ENCODE measurements at places on chromosomes 16 and 17.
A peak's percentile ranks its signal among the peaks of the same experiment; 100 is the strongest.

- H3K36me3 ChIP-seq: no peaks in the 10 kb centered on the region
- no peaks in the 10 kb centered on the region for H3K27me3 ChIP-seq
- H3K4me1 ChIP-seq: no peaks in the 10 kb centered on the region
- no peak for DNase-seq
- H3K27ac ChIP-seq: no peak overlapping the region
- H3K4me3 ChIP-seq: no peak overlapping the region
Observed at GRCh38 chr17:36019423-36019822, 1.7 kb upstream of the CCL23 start.

- no peaks in the 10 kb centered on the region for H3K4me1 ChIP-seq
- peak overlapping the region; percentile 97 for H3K4me3 ChIP-seq
- H3K27me3 ChIP-seq: no peaks in the 10 kb centered on the region
Observed at GRCh38 chr17:68512960-68513474, 787 bp downstream of the PRKAR1A start.

GRCh38 chr16:86922311-86922710 lies 344.0 kb downstream of the FOXL1 start:
- H3K27me3 ChIP-seq: no peaks in the 10 kb centered on the region
- DNase-seq: no peak
- peaks cover 3% of the 10 kb centered on the region for H3K36me3 ChIP-seq
- no peak overlapping the region for H3K4me3 ChIP-seq
- no peaks in the 10 kb centered on the region for H3K4me1 ChIP-seq

GRCh38 chr17:19495828-19496528 lies 37.7 kb upstream of the SLC47A1 start:
- no peak overlapping the region for H3K27ac ChIP-seq
- DNase-seq: peak; percentile 12
- 0 out of 2 replicates have a peak, but pooled peaks cover 3% of the 10 kb centered on the region for H3K4me1 ChIP-seq
- no peaks in the 10 kb centered on the region for H3K27me3 ChIP-seq
- 0 out of 2 replicates have a peak, but pooled peaks cover 4% of the 10 kb centered on the region for H3K36me3 ChIP-seq

DNA sequence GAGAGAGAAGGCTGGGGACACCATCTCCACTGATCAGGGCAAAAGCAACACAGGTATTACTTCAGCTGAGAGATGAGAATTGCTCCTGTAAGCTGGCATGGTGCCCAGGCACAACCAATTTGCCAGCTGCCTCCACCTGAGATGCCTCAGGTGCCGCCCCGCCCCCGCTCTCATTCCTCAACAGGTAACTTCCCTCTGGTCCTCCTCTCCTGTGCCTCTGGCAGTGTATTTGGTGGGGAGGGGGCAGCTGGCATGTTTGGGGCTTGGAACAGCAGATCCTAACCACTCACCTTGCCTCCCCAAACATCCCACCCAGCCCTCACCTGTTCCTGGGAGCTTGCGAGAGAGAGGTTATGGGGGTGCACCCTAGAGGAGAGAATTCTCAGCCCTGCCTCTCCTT lies 2.9 kb upstream of the SRCIN1 start:
- peak; percentile 69 for DNase-seq
- peaks cover 8% of the 10 kb centered on the region for H3K36me3 ChIP-seq
- H3K27ac ChIP-seq: peak overlapping the region; percentile 19
- peaks cover 13% of the 10 kb centered on the region for H3K27me3 ChIP-seq

DNA sequence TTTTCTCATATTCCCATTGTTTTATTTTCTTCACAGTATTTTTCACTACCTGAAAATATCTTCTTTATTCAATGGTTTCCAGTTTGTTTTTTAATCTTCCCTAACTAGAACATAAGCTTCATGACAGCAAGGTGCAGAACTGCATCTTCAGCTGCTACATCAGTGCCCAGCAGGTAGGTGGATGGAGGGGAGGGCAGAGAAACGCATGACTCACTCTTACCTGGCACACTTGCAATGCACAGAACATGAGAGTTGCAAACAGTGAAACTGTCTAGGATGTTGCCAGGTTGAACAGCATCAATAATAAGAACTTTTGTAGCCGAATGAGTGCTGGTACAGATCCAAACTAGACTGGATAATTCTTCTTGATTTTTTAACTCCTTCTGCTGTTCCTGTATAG lies 127.1 kb downstream of the SPAG9 start:
- no peaks in the 10 kb centered on the region for H3K4me1 ChIP-seq
- no peak overlapping the region for H3K4me3 ChIP-seq
- H3K27ac ChIP-seq: no peak overlapping the region
- no peaks in the 10 kb centered on the region for H3K27me3 ChIP-seq
- no peak for DNase-seq

- H3K27ac ChIP-seq: no peak overlapping the region
- H3K4me3 ChIP-seq: no peak overlapping the region
- no peak for DNase-seq
- H3K27me3 ChIP-seq: no peaks in the 10 kb centered on the region
Observed at GRCh38 chr17:10769840-10770239, 34.1 kb downstream of the TMEM238L start.

- no peaks in the 10 kb centered on the region for H3K36me3 ChIP-seq
- H3K27me3 ChIP-seq: no peaks in the 10 kb centered on the region
- DNase-seq: peak; percentile 33
- no peak overlapping the region for H3K27ac ChIP-seq
- no peak overlapping the region for H3K4me3 ChIP-seq
- no peaks in the 10 kb centered on the region for H3K4me1 ChIP-seq
Observed at GRCh38 chr17:73316919-73317505, 5.2 kb upstream of the CDC42EP4 start.

DNA sequence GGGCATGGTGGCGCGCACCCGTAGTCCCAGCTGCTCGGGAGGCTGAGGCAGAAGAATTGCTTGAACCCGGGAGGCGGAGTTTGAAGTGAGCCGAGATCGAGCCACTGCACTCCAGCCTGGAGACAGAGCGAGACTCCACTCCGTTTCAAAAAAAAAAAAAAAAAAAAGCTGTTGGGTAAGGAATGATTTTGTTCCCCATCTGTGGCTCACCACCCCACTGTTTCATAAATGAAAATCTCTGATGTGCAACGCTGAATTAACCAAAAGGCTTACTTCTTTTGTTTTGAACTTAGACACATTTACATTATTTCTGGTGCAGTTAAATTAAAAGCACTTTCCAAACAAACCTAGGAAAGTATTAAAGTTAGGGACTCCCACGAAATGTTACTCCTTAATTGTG lies 1.2 kb upstream of the METTL9 start:
- no peaks in the 10 kb centered on the region for H3K36me3 ChIP-seq
- DNase-seq: no peak
- H3K27me3 ChIP-seq: no peaks in the 10 kb centered on the region
- H3K27ac ChIP-seq: no peak overlapping the region
- no peaks in the 10 kb centered on the region for H3K4me1 ChIP-seq
- H3K4me3 ChIP-seq: peak overlapping the region; percentile 93

- H3K4me1 ChIP-seq: no peaks in the 10 kb centered on the region
- H3K27me3 ChIP-seq: no peaks in the 10 kb centered on the region
- H3K36me3 ChIP-seq: no peaks in the 10 kb centered on the region
- H3K4me3 ChIP-seq: no peak overlapping the region
- DNase-seq: no peak
- no peak overlapping the region for H3K27ac ChIP-seq
Observed at GRCh38 chr17:33302394-33302793, 9.3 kb upstream of the ASIC2 start.

- no peaks in the 10 kb centered on the region for H3K36me3 ChIP-seq
- peaks cover 5% of the 10 kb centered on the region for H3K4me1 ChIP-seq
- no peak overlapping the region for H3K4me3 ChIP-seq
- H3K27ac ChIP-seq: no peak overlapping the region
- no peaks in the 10 kb centered on the region for H3K27me3 ChIP-seq
- no peak for DNase-seq
Observed at GRCh38 chr16:73546341-73546845, 498.5 kb upstream of the ZFHX3 start.

DNA sequence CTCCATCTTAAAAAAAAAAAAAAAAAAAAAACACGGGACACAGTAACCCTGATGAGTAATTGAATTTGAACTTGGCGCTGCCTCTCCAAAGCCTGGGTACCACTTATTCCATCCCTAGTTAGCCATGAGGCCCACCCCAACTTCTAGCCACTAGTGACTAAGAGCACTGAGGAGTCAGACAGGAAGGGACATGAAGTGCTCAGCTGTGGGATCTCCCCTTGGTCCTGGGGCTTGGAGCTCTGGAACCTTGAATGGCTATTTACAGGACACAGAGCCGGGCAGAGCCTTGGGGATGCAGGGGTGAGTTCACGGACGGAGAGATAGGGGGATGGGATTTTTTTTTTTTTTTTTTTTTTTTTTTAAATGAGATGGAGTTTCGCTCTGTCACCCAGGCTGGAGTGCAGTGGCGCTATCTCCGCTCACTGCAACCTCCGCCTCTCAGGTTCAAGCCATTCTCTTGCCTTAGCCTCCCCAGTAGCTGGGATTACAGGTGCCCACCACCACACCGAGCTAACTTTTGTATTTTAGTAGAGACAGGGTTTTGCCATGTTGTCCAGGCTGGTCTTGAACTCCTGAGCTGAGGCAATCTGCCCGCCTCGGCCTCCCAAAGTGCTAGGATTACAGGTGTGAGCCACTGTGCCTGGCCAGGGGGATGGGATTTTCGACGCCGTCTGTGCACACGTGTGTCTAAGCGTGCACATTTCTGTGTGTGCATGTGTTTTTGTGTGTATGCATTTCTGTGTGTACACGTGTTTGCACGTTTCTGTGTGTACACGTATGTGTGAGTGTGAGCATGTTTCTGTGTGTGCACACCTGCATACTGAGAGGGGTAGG lies 20.4 kb upstream of the CIBAR2 start:
- H3K4me3 ChIP-seq: no peak overlapping the region
- DNase-seq: no peak
- H3K4me1 ChIP-seq: no peaks in the 10 kb centered on the region
- no peak overlapping the region for H3K27ac ChIP-seq
- H3K36me3 ChIP-seq: no peaks in the 10 kb centered on the region
- H3K27me3 ChIP-seq: no peaks in the 10 kb centered on the region

- H3K27me3 ChIP-seq: no peaks in the 10 kb centered on the region
- no peak overlapping the region for H3K4me3 ChIP-seq
- no peak overlapping the region for H3K27ac ChIP-seq
- H3K4me1 ChIP-seq: no peaks in the 10 kb centered on the region
- no peaks in the 10 kb centered on the region for H3K36me3 ChIP-seq
Observed at GRCh38 chr16:80027007-80027965, 426.7 kb upstream of the MAF start.

DNA sequence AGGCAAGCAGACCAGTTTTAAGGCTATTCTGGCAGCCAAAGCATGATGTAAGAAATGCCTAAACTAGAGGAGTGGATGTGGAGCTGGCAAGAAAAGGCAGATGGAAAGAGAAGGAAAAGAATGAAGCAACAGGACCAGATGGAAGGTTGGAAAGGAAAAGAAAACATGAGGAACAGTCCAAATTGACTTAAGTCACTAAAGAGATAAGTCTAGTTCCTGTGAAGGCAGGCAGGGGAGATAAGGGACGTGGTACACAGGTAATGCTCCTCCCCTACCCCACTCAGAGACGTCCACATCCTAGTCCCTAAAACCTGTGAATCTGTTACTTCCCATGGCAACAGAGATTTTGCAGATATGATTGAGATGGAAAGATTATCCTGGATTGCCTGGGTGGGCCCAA lies 43.5 kb downstream of the TEX2 start:
- no peaks in the 10 kb centered on the region for H3K36me3 ChIP-seq
- no peak overlapping the region for H3K27ac ChIP-seq
- H3K4me3 ChIP-seq: no peak overlapping the region
- no peaks in the 10 kb centered on the region for H3K27me3 ChIP-seq
- peaks cover 4% of the 10 kb centered on the region for H3K4me1 ChIP-seq
- no peak for DNase-seq

GRCh38 chr17:37168731-37169353 lies 206.9 kb upstream of the C17orf78 start:
- H3K27me3 ChIP-seq: no peaks in the 10 kb centered on the region
- no peak overlapping the region for H3K4me3 ChIP-seq
- H3K4me1 ChIP-seq: peaks cover 10% of the 10 kb centered on the region
- H3K36me3 ChIP-seq: no peaks in the 10 kb centered on the region
- no peak for DNase-seq

GRCh38 chr17:56867948-56868376 lies 34.0 kb downstream of the DGKE start:
- H3K4me1 ChIP-seq: no peaks in the 10 kb centered on the region
- H3K4me3 ChIP-seq: no peak overlapping the region
- H3K27ac ChIP-seq: no peak overlapping the region
- no peaks in the 10 kb centered on the region for H3K36me3 ChIP-seq
- DNase-seq: no peak
- no peaks in the 10 kb centered on the region for H3K27me3 ChIP-seq

DNA sequence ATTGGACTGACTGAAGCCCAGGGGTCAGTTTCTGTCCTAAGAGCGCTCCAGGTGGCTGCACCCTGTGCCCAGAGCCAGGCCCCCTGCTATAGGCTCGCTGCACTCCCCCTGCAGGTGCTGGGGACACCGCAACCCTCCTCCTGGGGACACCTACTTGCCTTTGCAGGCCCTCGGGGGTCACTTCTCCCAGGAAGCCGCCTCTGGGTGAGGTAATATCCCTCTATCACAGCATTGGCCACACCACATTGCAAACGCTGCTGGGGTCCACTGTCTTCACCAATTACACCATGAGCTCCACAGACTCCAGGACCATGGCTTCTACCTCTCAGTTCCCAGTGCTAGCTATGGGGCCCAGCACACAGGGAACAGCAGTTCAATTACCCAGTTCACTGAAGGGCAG lies 14.9 kb downstream of the USP36 start:
- no peak overlapping the region for H3K4me3 ChIP-seq
- no peaks in the 10 kb centered on the region for H3K4me1 ChIP-seq
- DNase-seq: no peak

- no peaks in the 10 kb centered on the region for H3K4me1 ChIP-seq
- H3K36me3 ChIP-seq: no peaks in the 10 kb centered on the region
- no peak overlapping the region for H3K4me3 ChIP-seq
- H3K27ac ChIP-seq: no peak overlapping the region
- no peaks in the 10 kb centered on the region for H3K27me3 ChIP-seq
Observed at GRCh38 chr16:65975049-65975708, 391.3 kb upstream of the CDH5 start.

- no peak overlapping the region for H3K4me3 ChIP-seq
- no peaks in the 10 kb centered on the region for H3K4me1 ChIP-seq
- no peaks in the 10 kb centered on the region for H3K27me3 ChIP-seq
- no peak overlapping the region for H3K27ac ChIP-seq
Observed at GRCh38 chr16:26031286-26031685, 339.5 kb downstream of the HS3ST4 start.

DNA sequence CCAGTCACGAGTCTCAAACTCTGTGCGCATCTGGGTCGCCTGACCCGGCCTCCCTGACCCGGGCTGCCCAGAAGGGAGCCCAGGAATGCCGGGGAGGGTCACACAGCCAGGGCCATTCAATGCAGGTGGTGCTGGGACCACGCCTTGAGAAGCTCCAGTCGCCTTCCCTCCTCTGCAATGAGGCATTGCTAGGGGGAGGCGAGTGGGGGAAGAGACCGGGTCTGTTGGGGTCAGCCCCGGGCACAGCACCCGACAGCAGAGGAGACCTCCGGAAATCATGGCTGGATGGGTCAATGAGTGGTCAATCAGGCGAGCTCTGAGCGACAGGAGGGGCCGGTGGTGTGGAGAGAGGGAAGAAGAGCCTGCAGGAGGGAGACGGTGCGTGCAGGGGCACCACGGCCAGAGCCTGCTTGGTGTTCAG lies 13.3 kb downstream of the JPH3 start:
- no peaks in the 10 kb centered on the region for H3K36me3 ChIP-seq
- H3K4me1 ChIP-seq: no peaks in the 10 kb centered on the region
- no peak for DNase-seq
- no peak overlapping the region for H3K27ac ChIP-seq
- no peaks in the 10 kb centered on the region for H3K27me3 ChIP-seq
